ENCODE measurements at places on chromosomes 7 and 10.

DNA sequence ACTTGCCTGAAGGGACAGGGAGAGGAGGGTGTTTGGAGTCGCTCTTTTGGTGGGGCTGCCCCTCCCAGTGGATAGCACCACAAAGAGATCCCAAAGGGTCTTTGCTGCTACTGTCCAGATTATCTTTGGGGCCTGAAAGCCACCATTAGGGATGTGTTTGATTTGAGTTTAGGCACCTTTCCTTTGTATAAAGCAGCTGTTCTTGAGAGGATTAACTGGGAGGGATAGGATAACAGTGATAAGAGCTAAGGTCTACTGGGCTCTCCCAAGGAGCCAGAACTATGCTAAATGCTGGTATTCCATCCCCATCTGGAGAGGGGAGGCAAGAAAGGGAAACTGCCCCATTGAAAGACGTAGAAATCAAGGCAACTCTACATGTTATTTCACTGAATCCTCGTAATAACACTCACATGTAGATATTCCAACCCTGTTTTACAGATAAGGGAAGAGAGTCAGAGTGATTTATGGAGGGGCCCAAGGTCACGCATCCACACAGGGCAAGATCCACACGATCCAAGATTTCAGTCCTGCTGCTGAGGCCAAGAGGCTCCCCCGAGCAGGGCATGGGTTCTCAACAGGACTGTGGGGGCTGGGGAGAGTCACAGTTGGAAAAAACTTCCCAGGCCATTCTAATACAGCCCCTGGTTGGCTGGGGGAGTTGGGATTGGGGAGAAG is 11.1 kb upstream of the TCF7L2 start:
- no peak for DNase-seq

- DNase-seq: no peak
Observed at GRCh38 chr10:80140251-80140650, 7.7 kb downstream of the PLAC9 start.

DNA sequence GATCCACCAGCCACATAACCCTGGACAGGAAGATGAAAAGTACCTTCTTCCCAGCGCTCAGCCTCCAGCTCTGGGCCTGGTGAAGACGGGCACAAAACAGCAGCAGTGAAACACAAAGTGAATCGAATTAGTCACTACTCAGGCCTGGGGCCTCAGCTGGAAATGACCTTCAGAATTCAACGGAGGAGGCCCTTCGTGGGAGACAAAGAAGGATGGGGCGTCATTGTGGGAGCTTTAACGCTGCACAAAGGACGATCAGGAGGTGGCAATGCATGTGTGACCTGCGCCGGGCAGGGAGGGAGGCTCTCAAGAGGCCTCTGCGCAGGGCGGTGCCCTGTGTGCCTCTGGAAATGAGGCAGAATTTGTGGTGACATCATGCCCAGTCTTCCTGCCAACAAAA is 161.9 kb downstream of the DNAJB6 start:
- no peak for DNase-seq

DNA sequence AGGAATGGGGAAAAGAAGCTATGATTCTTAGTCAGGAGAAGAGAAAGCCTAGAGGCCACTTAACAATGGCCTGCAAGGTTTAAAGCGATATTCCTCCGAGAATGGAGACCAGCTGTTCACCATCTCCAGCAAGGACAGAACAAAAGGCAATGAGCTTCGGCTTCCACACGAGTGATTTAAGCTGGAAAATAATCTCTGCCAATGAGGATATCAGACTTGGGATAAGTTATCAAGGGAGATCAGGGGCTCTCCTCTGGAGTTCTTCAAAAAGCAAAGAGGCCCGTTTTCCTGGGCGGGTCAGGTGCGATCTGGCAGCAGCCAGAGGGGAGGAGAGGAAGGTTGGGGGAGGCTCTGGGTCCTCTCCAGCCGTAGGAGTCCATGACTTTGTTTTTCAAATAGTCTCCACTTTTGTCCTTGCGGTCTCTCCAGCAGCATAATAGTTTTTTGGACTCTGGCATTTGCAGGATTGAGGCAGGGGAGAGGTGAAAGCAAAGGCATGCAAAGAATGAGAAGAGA is 211.3 kb downstream of the SKIDA1 start:
- DNase-seq: no peak

- no peak for DNase-seq
Observed at GRCh38 chr10:29512425-29512974, 122.3 kb downstream of the SVIL start.

Measured in DMS153 (cell line).